ENCODE measurements at places on chromosomes 6 and 20.
A peak's percentile ranks its signal among the peaks of the same experiment; 100 is the strongest.

GRCh38 chr6:34132486-34133185 is 13.3 kb downstream of the GRM4 start:
- DNase-seq, result peak; percentile 41

GRCh38 chr6:158358450-158359077 is 46.3 kb downstream of the TULP4 start:
- DNase-seq, result no peak

GRCh38 chr6:73823046-73823735 is 127.2 kb downstream of the CD109 start:
- no peak for DNase-seq

- DNase-seq, result no peak
These were observed 41.5 kb downstream of the SLC22A2 start for GRCh38 chr6:160217073-160217472.

- no peak for DNase-seq
These were observed 11.9 kb downstream of the XKR7 start for GRCh38 chr20:31979713-31980426.

GRCh38 chr6:149473080-149474052 is 11.4 kb downstream of the ZC3H12D start:
- DNase-seq, result peak; percentile 58

DNA sequence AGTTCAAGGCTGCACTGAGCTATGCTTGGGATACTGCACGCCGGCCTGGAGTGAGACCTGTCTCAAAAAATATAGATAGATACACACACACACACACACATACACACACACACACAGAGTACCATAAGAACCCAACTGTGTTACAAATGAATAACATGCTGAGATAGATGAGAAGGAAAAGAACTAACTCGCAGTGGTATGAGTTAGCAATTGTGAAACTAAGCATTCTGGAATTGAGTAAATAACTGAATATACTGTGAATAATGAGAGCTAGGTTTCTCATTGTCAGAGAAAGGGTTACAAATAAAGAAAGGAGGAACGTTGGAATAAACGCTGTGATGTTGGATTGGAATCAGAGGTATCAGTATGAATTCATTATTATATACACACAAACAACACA is 14.6 kb upstream of the FAXC start:
- DNase-seq, result no peak

Data from KBM-7 (cell line).